Heart right ventricle (tissue), 16 donors: ENCODE measurements at places on chromosomes 3 and 15. TPM values are rescaled to one million over a fixed set of nuclear protein-coding genes. Genes with fewer than 3 reads are reported as not detected.

The RARRES1 gene
- polyA plus RNA-seq: 5.4 TPM

DNA sequence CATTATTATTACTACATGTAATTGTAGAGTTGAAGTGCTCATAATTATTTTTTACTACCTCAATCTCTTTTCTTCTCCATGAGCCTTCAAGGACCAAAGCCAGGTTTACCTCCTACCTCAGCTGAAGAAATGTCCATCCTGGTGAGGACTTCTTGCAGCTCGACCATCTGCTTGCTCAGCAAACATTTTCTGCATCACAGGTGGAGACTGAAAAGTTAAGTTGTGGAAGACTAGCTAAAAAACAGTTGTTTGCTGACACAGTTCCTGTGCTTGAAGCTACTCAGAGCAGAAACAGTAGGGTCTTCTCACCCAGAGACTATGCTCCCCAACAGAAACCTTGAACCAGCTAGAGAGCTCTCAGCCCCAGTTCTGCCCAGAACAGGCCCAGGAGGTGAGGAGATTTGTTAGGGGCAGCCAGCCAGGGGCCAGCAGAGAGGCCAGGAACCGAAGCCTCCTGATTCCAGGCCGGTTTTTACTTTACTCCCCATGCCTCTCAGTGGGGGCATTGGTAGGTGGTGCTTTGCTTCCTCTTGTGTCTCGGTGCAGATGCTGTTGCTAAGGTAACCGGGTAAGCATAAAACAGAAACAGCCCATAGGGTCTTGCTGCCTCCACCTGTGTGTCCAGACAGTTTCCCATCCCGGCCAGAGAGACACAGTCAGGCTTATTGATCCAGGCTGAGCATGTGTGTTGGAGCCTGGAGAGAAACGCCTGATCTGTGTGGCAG is 54.9 kb downstream of the CCNL1 start:
- DNase-seq: no peak

The HIGD2B gene
- polyA plus RNA-seq: not detected

DNA sequence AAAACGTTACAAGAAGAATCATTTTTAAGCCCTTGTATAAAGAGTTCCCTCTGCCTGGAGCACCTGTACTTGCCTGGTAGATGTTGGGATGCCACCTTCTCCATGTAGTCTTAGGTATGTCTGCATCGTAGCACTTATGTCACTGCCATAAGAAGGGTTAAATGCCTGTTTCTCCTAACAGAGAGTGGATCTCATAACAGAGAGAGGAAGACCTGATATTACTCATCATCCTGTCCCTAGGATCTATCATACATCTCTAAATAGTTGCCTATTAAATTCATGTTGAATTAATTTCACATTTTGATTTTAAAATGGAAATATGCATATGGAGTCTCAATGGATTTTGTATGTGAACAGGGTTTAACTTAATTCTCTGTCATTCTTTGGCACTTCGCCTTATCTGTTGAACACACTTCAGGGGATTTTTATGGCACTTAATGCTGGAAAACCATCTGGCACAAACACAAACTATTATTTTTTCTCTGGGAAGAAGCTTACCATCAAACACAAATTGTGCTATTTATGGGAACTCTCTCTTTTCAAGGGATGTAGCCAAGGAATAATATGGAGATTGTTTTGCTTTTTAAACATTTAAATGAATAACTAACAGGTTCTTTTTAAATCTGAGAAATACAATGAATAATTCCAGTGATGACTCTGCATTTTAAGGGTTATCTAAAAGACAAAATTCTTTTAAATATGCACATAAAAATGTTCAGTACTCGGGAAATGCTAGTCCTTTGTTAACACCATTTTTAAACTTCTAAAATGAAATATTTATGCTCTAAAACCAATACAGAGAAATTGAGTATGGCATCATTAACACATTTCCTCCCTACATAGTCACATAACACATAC is 230.7 kb downstream of the ZNF385D start:
- no peak for DNase-seq

DNA sequence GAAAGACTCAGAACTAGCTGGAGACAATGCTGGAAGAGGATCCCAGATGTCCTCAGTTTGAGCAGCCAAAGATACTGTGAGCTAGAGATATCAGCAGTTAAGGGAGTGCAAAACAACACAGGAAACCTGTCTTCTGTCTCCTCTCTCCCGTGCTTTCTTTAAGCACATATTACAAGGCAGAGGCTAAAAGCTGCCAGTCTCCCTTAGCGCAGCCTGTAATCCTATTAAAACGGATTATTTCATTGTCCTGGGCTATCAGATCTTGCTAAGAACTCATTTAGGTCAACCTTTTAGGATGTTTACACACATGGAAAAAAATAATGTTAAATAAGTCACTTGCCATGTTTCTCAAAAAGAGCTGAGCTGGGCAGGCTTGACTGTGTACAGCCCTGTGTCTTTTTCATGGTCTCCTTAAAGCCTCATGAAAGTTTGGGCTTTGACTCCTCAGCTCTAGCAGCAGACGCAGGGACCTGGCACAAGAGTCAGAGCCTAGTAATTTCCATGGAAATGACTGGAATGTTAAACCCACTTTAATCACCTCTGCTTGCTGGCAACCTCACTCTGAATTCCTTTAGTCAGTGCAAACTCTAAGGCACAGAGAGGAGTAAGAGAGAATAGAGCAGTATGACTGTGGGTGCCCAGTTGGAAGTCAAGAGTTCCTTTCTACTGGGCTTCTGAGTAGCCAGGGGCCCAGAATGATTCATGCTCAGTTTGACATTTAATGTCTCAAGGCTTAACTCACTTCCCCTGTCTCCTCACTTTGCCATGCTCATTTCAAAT is 491.9 kb downstream of the NTRK3 start:
- no peak for DNase-seq

The MYL3 gene
- 8,578 TPM for polyA plus RNA-seq

GRCh38 chr15:30956216-30957124 is 35.0 kb downstream of the MTMR10 start:
- no peak for DNase-seq

- DNase-seq: no peak
Measured at GRCh38 chr15:76533060-76533820, 196.7 kb downstream of the ISL2 start.

The CPN2 gene
- 0.12 TPM for polyA plus RNA-seq

The CA12 gene
- 0.67 TPM for polyA plus RNA-seq

The SEMA3B gene
- 46.7 TPM for polyA plus RNA-seq

DNA sequence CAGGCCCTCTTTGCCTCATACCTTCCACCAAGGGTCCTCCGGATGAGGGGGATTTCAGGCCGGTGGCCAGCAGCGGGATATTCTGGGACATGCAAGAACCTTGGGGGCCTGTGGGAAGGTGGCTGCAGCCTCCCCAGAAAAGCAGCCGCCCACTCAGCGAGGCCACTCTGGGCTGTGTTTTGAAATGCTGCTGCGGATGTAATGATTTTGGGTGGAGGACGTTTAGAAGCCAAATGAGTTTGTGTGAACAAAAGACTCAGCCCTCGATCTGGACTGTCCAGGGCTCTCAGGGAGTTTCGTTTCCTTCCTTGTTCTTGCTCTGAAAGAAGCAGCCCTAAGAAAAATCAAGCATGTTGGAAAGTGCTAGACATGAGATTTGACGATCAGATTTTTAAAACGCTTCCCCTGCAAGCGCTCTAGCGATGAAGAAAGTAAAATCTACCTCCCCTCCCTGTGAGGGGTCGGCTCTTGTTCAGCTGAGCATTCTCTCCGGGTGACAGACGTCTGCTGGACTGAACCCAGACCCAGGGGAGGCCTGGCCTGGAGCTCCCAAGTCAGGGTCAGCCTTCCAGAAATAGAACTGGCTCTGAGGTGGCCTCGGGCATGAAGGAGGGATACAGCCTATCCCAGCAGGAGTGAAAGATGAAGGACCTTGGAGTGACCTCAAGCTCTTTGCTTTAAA is 12.9 kb downstream of the HEG1 start:
- peak; percentile 71 for DNase-seq
